ENCODE measurements at places on chromosomes 11 and 22. TPM values are rescaled to one million over a fixed set of nuclear protein-coding genes. Genes with fewer than 3 reads are reported as not detected.
A peak's percentile ranks its signal among the peaks of the same experiment; 100 is the strongest.

DNA sequence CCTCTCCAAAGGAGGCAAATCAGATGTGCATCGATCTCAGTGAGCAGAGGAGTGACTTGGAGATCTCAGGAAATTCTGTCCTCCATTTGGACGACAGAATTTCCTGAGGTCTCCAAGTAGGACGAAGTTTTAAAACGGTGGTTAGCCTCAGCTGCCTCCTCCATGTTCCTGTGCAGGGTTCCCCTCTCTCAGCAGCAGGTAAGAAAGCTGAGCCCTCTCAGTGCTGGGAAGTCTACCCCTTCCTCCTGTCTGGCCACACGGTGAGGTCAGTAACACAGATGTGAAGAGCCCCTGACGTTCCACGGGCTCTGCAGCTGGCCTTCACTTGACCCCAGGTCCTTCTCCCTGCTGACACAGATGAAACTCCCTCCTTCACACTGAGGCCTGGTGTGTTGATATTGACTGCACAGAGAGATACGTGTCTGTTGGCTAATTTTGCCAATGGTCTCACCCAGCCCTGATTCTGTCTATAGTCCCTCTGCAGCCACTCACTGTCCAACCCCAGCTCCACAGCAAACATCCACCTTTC is 607.4 kb upstream of the B3GAT1 start:
- no peaks in the 10 kb centered on the region for H3K27me3 ChIP-seq
- H3K4me1 ChIP-seq: peaks cover 4% of the 10 kb centered on the region
- no peak overlapping the region for H3K4me3 ChIP-seq

DNA sequence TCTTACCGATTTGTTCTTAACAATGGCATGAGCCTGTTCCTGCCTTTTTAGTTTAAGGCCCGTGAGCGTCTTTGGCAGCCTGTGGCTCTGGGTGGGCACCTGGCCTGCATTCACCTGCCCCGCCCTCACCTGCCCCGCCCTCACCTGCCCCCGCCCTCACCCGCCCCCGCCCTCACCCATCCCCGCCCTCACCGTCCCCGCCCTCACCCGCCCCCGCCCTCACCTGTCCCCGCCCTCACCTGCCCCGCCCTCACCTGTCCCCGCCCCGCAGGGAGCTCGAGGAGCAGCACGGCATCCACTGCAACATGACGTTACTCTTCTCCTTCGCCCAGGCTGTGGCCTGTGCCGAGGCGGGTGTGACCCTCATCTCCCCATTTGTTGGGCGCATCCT is 14.2 kb downstream of the GATD1 start:
- no peaks in the 10 kb centered on the region for H3K4me1 ChIP-seq
- H3K36me3 ChIP-seq: peaks cover 6% of the 10 kb centered on the region
- no peak overlapping the region for H3K27ac ChIP-seq
- H3K4me3 ChIP-seq: no peak overlapping the region
- peaks cover under 1% of the 10 kb centered on the region for H3K27me3 ChIP-seq

DNA sequence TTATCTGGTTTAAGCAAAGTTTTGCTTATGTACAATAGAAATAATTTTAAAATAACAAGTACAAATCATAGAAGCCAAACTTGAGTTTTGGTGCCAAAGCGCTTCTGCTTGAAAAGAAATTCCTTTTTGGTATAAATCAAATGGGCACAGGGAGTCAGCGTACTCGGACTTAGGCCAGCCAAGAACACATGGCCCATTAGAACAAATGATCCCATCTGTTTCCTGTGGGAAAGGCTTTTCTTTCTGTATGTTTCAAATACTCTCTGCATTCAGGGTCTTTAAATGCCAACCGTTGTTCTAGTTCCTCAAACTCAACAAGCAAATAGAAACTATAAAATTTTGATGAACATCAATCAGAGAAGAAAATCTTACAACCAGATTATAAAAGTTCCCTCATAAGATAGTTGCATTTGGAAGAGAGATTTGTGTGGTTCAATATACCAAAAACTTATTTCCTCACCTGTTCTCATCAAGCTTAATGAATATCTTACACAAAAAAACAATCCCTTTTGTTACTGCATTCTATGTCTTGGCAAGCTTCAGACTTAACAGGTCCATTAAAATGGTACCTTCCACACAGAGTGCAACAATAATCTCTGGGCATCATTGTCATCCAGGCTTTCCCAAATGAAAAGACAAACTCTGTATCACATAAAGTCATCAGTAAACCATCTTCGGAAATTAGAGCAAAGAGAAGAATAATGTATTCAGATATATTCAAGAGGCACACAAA is 739.8 kb upstream of the API5 start:
- H3K27ac ChIP-seq: no peak overlapping the region
- H3K4me3 ChIP-seq: no peak overlapping the region
- H3K27me3 ChIP-seq: no peaks in the 10 kb centered on the region
- H3K36me3 ChIP-seq: no peaks in the 10 kb centered on the region
- no peaks in the 10 kb centered on the region for H3K4me1 ChIP-seq

- DNase-seq: no peak
- H3K27me3 ChIP-seq: peaks cover 8% of the 10 kb centered on the region
- no peak overlapping the region for H3K27ac ChIP-seq
- H3K36me3 ChIP-seq: no peaks in the 10 kb centered on the region
Measured at GRCh38 chr11:70532731-70533130, 134.4 kb downstream of the CTTN start.

DNA sequence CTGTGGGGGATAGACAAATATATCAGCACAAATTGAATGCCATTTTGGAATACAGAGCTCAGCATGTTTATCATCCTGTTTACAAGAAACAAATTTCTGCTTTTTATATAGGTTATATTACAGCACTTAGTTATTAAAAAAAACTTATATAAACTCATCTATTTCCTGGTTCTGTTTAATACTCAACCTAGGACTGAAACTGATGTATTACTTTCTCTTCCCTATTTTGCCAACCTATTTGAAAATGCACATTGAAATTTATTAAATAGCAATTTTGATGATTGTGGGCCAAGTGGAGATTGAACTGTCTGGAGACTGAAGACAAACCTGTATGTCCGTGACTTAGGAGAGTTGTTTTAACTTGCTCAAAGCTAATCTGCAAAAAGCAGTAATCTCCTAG is 288.3 kb upstream of the ANO3 start:
- no peaks in the 10 kb centered on the region for H3K27me3 ChIP-seq
- no peak overlapping the region for H3K27ac ChIP-seq
- no peaks in the 10 kb centered on the region for H3K36me3 ChIP-seq
- no peaks in the 10 kb centered on the region for H3K4me1 ChIP-seq
- no peak overlapping the region for H3K4me3 ChIP-seq

DNA sequence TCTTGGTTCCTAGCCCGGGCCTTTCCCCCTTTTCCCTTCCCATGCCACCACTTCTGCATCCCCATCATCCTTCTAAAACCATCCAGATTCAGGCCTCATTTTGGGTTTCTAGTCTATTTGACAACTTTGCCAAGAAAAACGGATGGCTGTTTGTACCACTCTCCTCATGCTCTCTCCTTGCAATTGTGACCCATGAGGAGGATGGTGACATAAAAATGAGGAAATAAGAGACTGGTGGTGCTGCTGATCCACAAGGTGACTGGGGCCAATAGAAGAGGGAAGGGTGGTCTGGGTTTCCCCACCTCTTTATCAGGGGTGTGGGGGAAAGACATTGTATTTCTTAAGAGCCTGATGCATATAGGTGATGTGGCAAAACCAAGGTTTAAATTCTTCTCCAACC is 1.0 kb downstream of the MS4A4A start:
- H3K27ac ChIP-seq: no peak overlapping the region
- H3K4me3 ChIP-seq: no peak overlapping the region
- no peaks in the 10 kb centered on the region for H3K4me1 ChIP-seq
- no peak for DNase-seq
- no peaks in the 10 kb centered on the region for H3K36me3 ChIP-seq

DNA sequence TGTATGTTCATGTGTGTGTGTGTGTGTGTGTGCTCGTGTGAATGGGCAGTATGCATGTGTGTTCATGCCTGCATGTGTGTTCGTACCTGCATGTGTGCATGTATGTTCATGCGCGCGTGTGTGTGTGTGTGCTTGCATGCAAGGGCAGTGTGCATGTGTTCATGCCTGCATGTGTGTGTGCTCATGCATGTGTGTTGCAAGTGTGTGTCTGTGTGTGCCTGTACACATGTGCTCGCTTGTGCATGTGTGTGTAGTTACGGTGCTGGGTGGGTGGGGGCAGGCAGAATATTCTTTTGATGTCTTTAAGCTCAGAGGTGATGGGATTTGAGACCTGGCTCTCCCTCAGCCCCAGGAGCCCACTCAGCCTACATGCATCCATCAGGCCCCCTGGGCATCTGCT is 822.1 kb downstream of the BRD1 start:
- no peak overlapping the region for H3K27ac ChIP-seq
- H3K36me3 ChIP-seq: no peaks in the 10 kb centered on the region
- H3K27me3 ChIP-seq: peaks cover 2% of the 10 kb centered on the region
- no peak overlapping the region for H3K4me3 ChIP-seq
- DNase-seq: no peak

DNA sequence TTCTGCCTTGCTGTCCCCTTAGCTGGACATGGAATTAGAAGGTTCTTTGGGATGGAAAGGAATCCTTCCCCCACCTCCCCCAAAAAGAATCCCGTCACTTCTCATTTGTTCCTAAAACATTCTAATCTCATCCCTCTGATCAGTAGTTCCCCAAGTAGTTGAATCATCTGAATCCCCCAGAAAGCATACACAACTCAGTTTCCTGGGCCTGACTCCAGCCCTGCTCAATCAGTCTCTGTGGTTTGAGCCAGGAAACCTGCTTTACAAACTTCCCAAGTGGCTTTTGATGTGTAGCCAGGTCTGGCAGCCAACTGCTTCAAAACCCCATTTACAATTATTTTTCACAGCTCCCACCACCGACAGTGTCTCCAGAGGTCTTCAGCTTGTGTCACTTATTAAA is 20.2 kb downstream of the C22orf31 start:
- H3K27ac ChIP-seq: no peak overlapping the region
- peaks cover 3% of the 10 kb centered on the region for H3K27me3 ChIP-seq
- H3K36me3 ChIP-seq: no peaks in the 10 kb centered on the region
- peaks cover 7% of the 10 kb centered on the region for H3K4me1 ChIP-seq
- DNase-seq: no peak

DNA sequence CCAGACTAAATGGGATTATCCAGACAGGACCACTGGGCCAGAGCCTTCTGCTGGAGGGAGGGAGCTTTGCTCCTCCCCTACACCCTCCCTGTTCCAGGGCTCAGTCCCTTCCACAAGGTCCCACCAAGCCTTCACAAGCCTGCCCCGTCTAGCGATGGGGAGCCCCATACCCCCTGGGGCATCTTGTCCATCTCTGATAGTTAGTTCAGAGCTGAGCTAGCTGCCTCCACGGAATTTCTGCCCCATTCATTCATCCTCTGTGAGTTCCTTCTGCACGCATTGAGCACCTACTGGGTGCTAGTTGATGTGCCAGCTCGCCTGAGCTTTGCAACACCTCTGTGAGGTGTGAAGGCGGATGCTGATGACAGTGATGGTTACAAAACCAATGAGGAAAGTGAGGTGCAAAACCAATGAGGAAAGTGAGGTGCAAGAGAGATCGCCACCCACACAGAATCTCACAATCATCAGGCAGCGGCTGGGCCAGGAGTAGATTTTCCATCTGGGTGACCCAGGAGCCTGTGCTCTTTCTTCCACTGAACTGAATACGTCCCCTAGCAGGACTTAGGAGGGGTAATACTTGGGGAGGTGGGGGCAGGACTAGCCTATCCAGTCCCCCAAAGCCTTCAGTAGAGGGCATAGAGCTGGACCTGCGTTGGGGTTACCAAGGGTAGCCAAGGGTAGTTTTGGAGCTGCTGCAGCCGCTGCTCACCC is 21.5 kb upstream of the CBX7 start:
- H3K27ac ChIP-seq: peak overlapping the region; percentile 97
- H3K4me3 ChIP-seq: peak overlapping the region; percentile 85
- peak; percentile 91 for DNase-seq

DNA sequence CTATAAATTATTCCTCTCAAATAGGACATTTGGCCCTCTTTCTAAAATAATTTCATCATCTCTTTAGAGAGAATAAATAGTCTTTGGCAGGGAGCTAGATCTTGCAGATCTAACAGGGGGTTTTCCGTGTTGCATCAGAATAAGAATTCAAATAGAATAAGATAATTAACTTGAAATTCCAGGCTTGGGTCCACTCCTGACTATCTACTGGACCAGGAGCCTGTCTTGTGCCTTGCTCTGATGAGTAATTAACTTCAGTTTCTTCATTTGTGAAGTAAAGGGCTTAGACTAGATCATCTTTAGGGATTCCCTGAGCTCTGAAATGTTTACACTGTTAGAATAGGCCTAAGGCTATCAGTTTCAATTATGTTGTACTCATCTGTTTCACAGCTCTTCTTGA is 23.5 kb upstream of the TMEM123 start:
- H3K4me1 ChIP-seq: peaks cover 14% of the 10 kb centered on the region
- peaks cover 1% of the 10 kb centered on the region for H3K27me3 ChIP-seq
- H3K4me3 ChIP-seq: no peak overlapping the region
- DNase-seq: no peak

DNA sequence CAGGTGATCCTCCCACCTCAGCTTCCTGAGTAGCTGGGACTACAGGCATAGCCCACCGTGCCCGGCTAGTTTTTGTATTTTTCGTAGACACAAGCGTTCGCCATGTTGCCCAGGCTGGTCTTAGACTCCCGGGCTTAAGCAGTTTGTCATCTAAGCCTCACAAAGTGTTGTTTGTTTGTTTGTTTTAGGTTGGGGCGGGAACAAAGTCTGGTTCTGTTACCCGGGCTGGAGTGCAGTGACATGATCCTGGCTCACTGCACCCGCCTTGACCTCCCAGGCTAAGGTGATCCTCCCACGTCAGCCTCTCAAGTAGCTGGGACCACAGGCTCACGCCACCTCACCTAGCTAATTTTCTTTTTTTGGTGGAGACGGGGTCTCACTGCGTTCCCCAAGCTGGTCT is 12.6 kb downstream of the IRF7 start:
- H3K4me1 ChIP-seq: no peaks in the 10 kb centered on the region
- H3K36me3 ChIP-seq: peaks cover 8% of the 10 kb centered on the region
- H3K4me3 ChIP-seq: no peak overlapping the region
- no peak for DNase-seq

Gene MS4A4E
- polyA plus RNA-seq: not detected

Gene SCGB2A2
- polyA plus RNA-seq: not detected

Gene CPT1B
- not detected for polyA plus RNA-seq

Gene ZNRF3
- 0.28 TPM for polyA plus RNA-seq

Gene LRRC4C
- not detected for polyA plus RNA-seq

Gene HBG1
- polyA plus RNA-seq: not detected

Data from immature natural killer cell (primary cell).